ENCODE measurements at places on chromosomes 7 and 10.
A peak's percentile ranks its signal among the peaks of the same experiment; 100 is the strongest.

GRCh38 chr10:101830322-101831168 is 12.3 kb upstream of the OGA start:
- peak; percentile 87 for DNase-seq

- no peak for DNase-seq
These were observed 120.7 kb downstream of the CXCL12 start for GRCh38 chr10:44264244-44264643.

DNA sequence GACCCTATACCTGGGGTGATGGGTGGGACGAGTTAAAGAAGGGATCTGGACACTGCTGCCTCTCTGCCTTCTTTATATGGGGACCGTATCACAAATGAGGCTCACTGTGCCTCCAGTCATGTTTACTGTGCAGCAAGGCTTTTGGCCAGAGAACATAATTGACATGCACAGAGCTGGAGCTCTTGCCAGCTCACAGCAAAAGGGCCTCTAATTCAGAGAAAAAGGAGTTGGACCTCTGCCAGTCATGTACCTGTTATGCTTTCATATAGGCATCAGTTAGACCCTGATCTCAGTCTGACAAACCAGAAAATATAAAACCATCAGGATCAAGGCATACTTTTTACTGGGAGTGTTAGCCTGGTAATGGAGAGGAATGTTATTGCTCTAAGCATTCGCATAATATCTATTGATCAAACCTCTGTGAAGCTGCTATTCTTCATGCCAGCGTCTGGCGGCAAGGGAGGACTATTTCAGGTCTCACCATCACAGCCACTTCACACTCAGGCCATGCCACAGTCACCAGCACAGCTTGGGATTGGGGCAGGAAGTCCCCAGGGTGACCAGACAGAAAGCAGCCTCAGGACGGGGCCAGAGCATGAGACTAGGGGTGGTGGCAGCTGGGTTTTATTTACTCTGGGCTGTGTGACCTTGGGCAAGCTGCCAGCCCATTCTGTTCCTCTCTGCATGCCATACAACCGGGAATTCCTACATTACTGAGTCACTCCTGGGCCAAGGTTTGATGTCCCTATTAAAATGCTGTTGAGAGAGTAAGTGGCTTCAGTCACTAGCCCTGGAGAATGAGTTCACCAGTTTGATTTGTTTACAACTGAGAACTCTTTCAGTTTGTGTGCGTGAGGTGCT is 90.1 kb downstream of the NPSR1 start:
- DNase-seq: no peak

DNA sequence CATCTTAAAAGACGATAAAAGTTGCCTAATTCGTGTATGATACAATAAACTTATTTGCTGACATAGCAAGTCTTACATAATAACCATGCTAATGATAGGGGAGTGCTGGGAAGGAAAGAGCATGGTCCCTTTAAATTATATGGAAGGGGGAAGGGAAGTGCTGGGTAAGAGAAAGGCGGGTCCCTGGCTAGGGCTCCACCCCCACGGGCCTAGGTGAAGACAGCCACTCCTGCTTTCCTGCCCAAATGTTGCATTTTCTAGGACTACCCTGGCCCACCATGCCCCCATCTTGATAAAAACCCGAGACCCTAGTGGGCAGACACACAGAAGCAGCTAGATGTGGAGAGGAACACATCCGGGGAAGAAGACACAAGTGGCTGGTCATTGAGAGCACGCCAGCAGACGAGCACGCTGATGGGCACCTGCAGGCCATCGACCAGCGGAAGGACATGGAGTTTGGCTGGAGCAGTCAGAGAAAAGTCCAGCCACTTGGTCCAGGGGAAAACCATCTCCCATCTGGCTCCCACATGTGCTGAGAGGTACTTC is 328.7 kb downstream of the ARL4A start:
- no peak for DNase-seq

DNA sequence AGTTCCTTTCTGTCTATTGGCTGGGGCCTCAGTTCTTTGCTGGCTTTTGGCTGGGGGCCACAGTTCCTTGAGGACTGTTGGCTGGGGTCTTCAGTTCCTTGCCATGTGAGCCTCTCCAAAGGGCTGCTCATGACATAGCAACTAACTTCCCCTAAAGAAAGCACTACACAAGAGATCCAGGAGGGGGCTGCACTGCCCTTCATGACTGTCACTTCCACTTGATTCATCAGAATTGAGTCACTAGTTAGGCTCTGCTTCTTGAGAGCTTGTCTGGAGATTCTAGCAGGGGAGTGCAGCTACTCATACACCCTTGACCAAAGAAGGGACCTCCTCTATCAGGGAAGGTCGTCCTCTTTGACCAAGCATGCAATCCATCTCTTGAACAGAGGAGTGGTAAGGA is 38.0 kb upstream of the MKX start:
- no peak for DNase-seq

GRCh38 chr10:130933008-130933390 is 378.5 kb downstream of the TCERG1L start:
- DNase-seq: no peak
